HEK293T (cell line): ENCODE measurements at places on chromosomes 4 and X.

- DNase-seq, result no peak
Measured at GRCh38 chr4:86286726-86287125, 73.1 kb downstream of the MAPK10 start.

GRCh38 chrX:30715976-30716375 lies 62.8 kb downstream of the GK start:
- no peak for DNase-seq

DNA sequence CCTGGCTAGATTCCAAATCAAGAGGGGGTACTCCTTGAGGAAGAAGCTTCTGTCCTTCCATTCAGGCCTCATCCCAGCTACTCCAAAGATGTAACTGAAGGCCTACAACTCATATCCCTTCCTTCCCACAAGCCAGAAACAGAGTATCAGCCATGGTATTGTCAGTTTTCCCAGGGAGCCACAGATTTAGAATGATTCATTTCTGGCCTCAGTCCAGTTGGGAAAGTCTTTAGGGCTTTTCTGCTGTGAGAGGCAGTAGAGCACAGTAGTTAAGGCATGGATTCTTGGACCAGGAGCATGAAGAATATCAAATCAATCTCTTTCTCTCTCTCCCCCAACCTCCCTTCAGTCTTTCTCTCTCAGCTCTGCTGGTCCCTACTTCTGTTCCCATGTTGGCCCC lies 505.0 kb downstream of the BCOR start:
- no peak for DNase-seq

GRCh38 chrX:139924696-139925095 lies 8.2 kb downstream of the ATP11C start:
- no peak for DNase-seq

GRCh38 chr4:142016031-142016430 lies 379.6 kb downstream of the IL15 start:
- DNase-seq, result no peak

- DNase-seq, result no peak
Measured at GRCh38 chrX:19556202-19556601, 40.9 kb upstream of the MAP3K15 start.

- peak; percentile 26 for DNase-seq
Measured at GRCh38 chr4:56874166-56874565, 33.5 kb upstream of the REST start.

DNA sequence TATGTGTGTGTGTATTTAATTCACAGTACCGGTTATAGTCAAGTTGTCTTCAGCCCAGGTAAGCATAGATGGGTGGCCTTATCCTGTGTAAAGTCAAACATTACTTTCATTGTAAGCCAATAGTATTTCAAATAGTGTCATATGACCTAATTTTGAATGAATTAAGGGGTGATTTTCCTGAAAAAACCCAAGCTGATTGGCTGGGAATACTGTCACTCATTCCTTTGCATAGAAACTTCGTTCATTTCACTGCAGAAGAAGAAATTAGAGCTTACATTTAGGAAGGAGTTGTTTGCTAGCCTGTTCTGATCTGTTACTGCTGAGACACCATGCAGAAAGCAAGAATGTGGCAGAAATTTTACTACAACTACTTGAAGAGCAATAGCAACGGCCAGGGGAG lies 45.4 kb downstream of the SMARCAD1 start:
- no peak for DNase-seq

DNA sequence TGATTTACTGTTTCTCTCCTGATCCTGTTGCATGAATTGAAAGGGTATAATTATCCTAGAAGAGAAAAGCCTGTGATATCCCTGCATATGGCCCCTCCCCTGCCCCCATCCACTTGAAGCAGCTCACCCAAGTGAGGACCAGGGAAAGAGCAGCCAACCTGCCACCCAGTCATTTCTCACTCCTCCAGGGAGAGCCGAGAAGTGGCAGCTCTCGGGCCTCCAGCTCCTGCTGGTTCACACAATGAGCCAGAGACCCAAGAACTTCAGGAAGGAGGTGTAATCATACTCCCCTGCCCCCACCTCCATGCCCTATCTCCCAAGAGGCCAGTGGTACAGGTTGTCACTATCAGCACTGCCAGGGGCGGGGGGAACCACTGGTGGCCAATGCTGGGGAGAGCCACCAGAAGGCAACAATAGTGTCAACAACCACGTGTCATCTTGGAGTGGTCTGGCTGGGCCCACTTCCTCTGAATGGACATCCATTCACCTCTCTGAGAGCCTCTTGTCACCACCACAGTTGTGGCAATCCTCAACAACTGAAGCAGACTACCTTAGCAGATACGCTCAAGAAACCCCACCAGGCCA lies 42.9 kb downstream of the APOO start:
- no peak for DNase-seq

DNA sequence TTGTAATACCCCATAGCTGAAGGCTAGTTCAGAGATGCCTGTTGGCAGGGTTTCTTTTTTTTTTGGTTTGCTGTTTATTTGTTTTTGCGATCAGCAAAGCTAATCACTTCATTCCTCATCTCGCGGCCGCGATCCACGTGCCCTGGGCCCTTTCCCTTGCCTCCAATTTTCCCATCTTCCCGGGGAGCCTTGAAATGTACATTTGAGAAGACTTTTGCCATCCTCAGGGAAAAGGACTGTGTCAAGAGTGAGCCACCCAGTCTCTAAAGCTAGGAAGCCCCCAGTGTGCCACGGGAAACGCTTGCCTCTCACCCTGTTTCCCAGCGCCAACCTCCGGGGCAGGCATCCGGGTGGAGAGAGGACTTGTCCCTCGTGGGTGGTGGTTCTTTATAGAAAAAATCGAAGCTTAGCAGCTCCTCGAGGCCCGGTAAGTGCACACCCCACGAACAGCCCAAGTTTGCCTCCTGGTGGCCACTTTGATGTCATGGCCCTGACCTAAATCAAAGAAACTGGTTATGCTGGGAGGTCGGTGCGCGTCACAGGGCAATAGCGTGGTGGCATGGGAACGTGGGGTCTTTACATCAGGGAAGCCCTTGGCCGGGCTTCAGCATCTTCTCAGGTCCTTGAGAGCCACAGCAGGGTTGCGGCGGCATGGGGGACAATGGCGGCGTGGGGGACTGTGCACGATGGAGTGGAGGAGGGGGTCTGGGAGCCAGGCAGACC lies 42.0 kb downstream of the MAP7D3 start:
- DNase-seq, result peak; percentile 69

DNA sequence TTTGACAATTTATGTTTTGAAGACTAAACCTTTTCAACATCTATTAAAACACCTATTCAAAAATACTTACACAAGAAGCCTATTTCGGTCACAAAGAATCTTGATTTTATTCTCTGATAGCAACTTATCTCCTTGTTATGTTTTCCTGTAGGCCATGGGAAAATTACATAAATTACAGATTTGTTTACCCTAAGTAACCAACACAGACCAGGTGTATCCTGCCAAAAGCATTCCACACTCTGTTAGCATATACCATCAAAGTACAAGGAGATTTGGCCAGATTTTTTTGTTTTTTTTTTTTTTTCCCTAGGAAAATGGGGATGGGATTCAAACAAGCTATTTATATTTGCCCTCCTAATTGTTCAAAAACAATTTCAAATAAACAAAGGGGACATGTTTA lies 497.9 kb upstream of the MAGEB18 start:
- DNase-seq, result no peak

DNA sequence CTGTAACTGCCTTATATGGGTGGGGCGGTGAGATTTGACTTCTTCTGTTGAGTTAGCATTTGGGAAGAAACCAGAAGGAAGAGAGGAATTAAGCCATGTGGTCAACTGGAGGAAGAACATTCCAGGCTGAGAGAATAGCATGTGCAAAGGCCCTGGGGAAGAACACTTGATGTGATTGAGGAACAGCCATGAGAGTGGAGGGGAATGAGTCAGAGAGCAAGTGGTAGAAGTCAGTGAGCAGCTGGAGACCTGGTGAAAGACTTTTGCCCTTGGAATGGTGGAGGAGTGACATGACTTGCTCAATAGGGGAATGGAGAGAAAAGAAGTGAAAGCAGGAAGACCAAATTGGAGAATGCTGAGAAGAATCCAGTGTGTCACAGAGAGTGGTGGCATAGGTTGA lies 327.8 kb upstream of the HAND2 start:
- DNase-seq, result no peak

GRCh38 chrX:24395775-24396174 lies 35.3 kb downstream of the SUPT20HL1 start:
- peak; percentile 75 for DNase-seq

GRCh38 chrX:85504381-85504780 lies 124.9 kb upstream of the POF1B start:
- DNase-seq, result no peak

DNA sequence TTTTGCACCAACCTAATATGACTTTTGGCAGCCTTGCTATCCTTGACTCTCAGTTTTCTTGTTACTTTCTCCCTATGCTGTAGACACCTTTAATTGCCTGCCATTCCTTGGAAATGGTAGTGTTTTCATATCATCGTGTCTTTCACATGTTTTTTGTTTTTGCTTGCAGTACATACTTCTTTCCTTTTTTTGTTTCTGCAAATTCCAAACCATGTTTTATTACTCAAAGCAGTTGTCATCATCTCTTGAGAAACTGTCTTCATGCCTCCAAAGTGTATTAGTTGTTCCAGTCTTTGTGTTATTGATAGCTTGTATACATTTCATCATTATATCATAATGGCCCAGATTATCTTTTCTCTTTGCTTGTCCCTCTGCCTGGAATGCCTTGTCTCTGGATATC lies 57.1 kb downstream of the PDLIM5 start:
- DNase-seq, result no peak

DNA sequence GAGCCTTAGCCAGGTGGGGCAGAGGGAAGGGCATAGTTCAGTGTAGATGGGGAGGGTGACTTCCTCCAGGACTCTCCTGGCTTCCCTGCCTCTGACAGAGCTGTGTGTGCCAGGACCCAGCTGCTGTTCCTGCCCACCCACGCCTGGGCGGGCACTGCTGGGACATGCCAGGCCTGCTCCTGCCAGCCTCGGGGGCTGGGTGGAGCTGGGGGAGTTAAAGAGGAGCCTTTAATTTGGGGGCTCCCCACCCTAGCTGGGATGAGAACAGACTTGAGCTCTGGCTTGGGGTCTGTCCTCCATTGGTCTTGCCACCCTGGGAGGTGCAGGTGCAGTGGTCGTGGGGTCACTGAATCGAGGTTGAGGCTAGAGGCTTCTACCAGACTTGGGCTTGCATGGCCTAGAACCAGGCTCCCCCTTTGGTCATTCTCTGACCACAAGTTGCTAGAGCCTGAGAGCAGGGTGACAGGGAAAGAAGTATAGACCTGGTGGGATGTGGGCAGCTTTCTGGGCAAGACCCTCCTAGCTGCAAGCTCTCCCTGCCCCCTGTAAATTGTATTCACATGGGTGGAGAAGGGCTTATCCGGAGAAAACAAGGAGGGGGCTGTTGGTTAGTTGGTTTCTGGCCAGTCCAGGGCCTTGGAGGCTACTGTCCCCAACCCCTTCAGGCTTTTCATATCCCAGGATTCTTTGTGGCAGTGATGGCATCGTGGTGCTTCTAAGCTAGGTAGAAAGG lies 5.7 kb downstream of the EFNB1 start:
- DNase-seq, result no peak

DNA sequence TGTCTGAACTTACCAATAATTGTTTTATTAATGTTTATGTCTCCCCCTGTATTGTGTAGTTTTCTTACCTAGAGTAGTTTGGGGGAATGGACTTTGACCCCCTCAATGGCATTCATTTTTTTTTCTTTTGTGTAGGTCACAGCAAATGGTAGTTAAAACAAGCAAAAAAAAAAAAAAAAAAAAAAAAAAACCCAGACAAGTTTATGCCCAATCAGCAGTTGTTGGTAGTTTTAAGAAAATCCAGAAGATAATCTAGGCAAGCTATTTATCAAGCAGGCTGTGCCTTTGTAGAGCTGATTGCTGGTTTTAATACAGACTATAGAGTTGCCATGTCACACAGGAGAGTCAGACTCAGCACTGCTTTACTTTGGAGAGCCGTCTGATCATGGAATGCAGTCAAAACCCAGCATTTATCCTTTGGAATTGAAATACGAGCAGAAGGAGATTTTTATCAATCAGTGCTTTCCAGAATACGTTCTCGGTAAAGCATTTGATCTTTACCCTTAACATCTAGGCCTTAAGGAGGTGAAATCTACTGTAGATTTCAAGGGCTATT lies 16.6 kb downstream of the DCUN1D4 start:
- no peak for DNase-seq

DNA sequence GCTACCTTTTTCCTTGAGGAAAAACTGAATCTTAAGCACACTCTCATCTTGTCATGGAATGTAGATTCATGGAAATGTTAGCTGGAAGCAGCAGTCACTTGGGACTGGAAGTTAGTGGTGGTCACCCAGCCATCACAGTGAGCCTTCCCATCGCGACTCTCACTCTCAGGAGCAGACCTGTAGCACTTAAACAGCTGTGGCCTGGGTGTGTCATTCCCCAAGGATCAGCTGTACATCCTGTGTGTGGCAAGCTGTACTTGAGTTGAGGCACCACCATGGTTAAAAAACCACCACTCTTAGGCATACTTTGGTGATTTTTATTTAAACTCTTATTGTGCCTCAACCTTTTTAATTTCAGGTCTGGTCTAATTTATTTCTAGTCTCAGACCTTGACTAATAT lies 46.7 kb downstream of the JADE1 start:
- DNase-seq, result no peak

DNA sequence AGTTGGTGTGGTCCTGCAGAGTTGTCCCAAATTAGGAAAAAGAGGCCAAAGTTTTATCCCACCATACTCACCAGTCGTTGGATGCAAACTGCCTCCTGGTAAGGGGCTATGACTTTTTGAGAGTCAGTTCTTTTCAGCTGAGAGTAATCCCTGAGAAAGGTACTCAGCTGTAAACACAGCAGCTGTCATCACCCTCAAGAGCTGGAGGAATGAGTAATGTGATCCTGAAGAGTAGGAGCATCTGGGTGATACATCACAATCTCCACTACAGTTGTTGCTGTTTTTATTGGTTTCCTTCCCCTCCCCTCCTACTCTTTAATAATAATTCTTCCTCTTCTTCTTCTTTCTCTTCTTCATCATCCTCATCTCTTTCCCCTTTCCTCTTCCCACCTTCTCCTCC lies 5.7 kb downstream of the MAGEE1 start:
- no peak for DNase-seq

DNA sequence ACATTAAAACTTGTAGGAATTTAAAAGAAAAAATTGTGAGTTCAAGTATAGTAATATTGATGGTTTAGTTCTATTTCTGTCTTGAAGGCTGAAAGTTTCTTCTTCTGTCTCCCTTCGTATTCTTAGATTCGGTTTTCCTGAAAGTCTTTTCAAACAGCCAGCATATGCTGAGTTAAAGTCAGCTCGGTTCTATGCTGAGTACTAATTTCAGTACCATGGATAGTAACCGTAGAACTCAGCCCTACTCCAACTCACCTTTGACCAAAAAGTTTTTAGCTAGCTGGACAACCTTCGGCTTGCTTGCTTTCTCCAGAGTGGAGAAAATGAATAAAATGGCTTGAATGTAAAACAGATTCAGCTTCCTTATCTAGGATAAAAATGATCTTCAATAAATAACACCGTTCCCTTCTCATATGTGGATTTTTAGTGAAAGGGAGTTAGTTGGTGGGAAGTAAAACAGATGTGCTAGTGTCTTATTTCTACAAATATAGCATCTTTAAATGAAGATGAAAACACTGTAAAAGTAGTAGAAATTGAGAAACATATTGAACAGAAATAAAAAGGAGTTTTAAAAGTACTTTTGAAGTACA lies 5.2 kb downstream of the POU4F2 start:
- DNase-seq, result peak; percentile 39

- DNase-seq, result no peak
Measured at GRCh38 chr4:86892636-86892960, 376 bp upstream of the C4orf36 start.
